ENCODE measurements at places on chromosomes 4 and X.
A peak's percentile ranks its signal among the peaks of the same experiment; 100 is the strongest.

GRCh38 chr4:113131621-113132020 is 82.2 kb downstream of the ANK2 start:
- no peak for DNase-seq

GRCh38 chrX:100319716-100320115 is 90.4 kb downstream of the PCDH19 start:
- no peak for DNase-seq

- DNase-seq: no peak
These were observed 139.4 kb downstream of the EVC2 start for GRCh38 chr4:5568931-5569330.

DNA sequence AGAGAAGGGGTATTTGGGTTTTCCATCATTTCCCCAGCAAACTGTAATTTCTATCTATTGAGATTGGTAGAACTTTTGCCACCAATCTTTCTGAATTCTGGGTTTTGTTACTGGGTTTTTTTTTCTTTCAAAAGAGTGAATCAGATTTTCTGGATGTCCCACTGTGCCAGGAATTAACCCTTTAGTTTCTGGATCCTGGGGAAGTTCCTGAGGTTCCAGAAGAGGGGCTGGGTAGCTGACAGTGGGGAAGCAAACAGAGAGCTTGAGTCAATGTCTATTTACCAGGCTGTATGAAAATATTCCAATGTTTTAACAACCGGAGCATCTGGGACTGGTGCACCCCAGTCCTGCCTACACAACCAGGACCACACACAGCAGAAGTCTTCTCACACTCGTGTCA is 25.8 kb upstream of the SOD3 start:
- no peak for DNase-seq

DNA sequence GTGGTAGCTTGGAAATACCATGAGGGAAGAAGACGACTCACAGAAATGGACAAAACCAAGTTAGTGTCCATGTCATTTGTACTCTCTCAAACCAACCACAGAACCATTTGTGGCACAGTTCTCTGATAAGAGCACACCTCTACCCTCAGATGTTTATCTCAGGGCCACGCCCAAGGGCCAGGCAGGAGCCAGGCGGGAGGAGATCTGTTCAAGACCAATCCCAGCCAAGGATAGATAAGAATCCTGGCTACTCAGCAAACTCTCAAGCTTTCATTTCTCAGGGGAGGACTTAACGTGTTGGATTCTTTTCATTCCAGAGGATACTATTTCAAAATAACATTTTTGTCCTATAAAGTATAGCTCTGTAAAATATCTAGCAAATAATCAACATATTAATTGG is 95.0 kb downstream of the NYX start:
- no peak for DNase-seq

DNA sequence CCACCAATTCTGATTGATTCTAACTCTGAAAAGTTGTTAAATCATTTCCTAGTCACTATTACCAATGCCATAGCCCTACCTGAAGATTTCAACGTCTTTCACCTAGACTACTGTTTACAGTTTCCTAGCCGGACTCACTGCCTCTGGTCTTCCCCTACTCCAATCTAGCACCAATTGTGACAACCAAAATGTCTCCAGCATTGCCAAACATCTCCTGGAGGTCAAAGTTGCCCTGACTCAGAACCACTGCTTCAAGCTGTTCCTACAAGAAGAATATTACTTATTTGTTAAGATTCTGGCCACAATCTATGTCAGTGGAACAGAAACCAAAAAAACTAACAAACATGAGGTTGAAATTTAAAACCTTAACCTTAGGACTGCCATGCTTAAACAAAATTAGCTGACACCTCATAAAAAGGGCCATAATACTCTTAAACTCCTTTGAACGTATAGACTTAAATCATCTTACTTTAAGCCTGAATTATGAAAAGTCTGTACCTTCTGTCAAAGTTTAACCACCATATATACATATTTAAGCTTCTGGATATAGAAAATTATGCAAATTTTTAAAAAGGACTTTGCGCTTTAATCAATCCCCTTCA is 2.1 kb downstream of the PDS5A start:
- no peak for DNase-seq

- DNase-seq: no peak
These were observed 114.7 kb upstream of the OTUD4 start for GRCh38 chr4:145295122-145295521.

- no peak for DNase-seq
These were observed 65.4 kb upstream of the KLHL13 start for GRCh38 chrX:118182025-118182424.

DNA sequence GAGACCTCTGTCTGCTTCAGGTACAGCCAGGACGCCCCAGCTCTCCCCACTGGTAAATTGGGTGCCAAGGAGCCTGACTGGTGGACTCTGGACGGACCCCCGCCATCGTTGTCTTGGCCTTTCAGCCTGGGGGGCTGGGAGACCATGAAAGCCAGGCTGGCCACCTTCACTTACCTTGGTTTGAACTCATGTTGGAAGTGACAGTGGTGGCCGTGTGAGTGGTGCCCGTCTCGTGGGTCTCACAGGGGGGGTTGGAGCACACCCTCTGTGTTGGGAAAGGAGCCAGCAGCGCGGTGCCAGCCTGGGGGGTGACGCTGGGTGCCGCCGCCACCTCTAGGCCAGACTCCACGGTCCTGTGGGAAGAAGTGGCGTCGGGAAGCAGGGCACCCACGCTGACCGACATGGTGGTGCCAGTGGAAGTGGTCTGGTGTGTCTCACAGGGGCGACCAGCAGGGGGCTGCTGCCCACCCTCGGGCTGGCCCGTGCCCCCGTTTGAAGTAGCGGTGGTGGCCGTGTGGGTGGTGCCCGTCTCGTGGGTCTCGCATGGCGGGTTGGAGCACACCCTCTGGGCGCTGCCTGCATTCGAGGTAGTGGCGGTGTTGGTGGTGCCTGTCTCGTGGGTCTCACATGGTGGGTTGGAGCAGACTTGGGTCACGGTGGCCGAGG is 9.6 kb upstream of the RENBP start:
- DNase-seq: no peak

DNA sequence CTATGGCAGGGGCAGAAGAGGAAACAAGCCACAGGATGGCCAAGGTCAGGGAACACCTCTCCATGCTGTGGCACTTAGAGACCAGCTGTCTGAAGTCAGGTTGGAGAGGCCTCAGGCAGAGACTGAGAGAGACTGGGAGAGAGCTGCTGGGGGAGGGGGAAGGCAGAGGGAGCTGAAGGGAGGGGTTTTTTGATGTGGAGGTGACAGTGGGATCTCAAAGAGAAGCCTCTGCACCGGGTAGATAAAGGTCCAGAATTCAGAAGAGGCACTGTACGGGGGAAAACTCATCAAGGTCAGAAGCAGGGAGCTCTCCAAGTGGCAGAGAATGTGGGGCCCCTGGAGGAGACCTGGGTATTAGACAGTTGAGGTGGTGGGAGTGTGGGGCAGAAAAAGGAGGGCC is 41.6 kb upstream of the HMGB3 start:
- no peak for DNase-seq

- no peak for DNase-seq
These were observed 207.3 kb upstream of the CXorf51B start for GRCh38 chrX:146602246-146602645.

DNA sequence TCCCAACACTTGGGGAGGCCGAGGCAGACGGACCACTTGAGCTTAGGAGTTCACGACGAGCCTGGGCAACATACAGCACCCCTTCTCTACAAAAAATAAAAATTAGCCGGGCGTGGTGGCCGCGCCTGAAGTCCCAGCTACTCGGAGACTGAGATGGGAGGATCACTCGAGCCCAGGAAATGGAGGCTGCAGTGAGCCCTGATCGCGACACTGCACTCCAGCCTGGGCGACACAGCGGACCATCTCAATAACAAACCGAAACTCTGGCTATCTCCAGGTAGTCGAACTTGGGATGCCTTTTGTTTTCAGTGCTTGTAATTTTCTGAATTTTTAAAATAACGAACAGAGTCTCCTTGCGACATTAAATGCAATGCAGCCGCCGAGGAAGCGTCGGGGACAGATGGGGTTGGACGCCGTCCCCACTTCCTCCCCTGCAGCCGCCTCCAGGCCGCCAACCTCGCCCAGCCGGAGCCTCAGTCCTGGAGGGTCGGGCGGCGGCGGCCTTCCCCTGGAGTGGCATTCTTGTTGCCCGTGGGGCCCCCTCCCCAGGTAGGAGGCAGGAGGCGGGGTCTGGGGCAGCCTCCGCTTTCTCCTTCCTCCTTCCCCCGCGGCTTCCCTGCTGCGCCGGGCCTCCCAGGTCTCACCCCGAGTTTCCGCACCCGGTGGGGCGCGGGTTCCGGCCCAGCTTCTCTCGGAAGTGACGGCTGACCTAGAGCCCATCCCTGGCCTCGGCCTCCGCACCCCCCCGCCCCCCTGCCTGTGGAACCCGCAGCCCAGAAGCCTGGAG is 14.6 kb downstream of the HMX1 start:
- no peak for DNase-seq

- no peak for DNase-seq
These were observed 8.5 kb downstream of the RAPGEF2 start for GRCh38 chr4:159111416-159111815.

DNA sequence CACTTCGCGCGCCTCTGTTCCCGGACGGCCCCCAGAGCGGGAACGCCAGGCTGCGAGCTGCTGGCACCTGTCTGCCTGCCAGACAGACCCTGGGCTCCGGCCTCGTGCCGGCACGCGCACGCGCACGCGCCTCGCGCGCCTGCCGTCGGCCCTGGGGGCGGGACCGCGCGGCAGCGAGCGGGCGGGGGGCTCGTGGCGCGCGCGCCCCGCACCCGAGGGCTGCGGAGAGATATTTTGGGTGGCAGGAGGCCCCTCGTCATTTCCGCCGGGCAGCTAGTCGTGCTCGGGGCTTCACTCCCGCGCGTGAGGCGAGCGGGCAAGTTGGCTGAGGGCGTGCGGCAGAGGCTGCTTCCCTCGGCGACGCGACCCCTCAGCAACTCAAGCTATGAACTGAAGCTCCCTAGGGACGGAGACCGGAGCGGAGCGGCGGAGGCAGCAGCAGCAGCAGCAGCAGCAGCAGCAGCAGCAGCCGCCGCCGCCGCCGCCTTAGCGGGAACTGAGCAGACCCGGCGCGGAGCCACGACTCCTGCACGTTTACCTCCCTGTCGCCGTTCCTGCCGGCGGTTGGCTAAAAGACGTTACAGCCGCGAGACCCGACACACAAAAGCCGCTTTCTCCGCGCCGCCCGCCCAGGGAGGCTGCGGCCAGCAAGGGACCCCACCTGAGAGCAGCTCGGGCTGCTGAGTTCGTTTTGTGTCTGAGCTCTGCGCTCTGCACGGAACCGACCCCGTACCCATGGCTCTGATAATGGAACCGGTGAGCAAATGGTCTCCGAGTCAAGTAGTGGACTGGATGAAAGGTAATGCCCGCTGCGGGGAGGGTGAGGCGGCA is at the start of gene CNKSR2:
Gene CNKSR2 (plus strand): TSS at position 256 of the 831 bp plus-strand sequence. CDS start 480 bp downstream, at position 736.
- DNase-seq: peak; percentile 53

DNA sequence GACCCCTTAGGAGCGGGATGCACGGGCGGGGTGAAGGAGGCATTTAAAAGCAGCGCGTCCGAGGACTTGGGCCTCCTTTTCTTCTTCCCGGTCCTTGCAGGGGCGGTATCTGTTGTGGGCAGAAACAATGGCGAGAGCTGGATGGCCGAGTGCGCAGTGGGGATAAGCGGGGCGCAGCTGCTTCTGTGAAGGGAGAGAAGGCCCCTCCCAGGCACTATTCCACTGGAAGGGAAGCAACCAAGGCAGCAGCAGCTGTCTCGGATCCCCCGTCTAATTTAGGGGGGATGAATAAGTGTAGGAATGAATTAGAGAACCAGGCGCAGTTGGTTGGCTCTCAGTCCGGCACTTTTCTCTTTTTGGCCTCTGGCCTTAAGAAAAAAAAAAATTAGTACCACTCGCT is 995 bp downstream of the SMARCA5 start:
- DNase-seq: no peak

DNA sequence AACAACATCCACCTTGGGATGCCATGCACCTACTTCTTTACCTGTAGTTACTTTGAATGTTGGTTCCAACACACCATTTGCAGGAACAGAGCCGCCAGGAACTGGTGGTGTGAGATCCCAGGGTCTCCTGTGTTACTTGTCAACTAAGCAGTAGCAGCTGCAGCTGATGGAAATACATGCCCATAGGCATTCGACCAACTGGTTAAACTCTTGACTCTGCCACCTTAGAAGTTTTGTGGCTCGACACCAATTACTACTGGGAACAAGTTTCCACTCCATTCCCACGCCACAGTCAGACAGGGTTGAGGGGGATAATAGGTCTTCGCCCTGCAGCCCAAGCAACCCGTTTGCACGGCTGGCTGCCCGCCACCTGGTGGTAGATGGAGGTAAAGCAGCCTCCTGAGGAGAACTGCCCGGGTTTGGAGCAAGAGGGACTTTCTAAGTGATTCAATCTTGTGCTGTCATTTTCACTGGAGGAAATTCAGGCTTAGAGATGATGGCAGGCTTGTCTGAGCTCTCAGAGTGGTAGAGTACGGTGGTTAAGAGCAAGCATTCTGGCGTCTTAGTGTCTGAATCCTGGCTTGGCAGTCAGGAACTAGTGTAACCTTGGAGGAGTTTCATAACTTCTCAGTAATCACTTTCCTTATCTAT is 119.1 kb upstream of the TRIM2 start:
- peak; percentile 89 for DNase-seq

- DNase-seq: no peak
These were observed 399.8 kb upstream of the MAD2L1 start for GRCh38 chr4:120466429-120466828.

DNA sequence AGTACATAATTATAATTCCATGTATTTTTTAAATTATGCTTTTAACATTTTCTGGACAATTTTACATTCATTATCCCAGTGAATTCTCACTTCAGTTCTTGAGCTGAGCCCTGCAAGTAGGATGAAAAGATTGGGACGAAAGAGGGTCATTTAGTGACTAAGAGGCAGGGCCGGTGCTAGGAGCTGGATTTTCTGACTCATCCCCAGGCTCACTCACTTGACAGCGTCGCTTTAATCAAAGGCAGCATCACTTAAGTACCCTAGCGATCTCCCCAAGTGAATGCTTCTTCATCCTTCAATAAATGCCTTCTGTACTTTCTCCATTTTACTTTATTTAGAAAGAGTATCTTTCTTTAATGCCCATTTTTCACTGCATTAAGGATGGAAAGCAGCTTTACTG is 263.6 kb downstream of the HS3ST1 start:
- DNase-seq: no peak

DNA sequence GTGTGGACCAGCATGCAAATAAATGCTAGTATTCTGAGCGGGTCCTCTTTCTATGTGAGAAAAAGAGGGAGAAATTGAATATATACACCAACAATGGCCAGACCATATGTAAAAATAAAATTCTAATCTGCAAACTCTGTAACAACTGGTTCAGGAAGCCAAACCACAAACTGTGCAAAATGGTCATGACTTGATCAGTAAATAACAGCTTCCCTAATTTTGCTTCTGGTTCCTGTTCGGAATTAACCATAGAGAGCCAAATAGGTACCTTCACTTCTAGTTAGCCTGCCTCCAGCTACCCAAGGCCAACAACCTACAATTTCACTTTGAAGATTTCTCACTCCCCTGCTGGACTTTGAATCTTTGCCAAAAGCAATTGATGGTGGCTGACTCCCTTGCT is 1313.2 kb downstream of the ADGRL3 start:
- DNase-seq: no peak

- DNase-seq: no peak
These were observed 25.1 kb upstream of the SETD7 start for GRCh38 chr4:139581096-139581495.
